Heart left ventricle (tissue), 16 donors: ENCODE measurements at places on chromosomes 3 and 15.

- DNase-seq, result no peak
Observed at GRCh38 chr15:77010857-77011256, 15.9 kb downstream of the PSTPIP1 start.

DNA sequence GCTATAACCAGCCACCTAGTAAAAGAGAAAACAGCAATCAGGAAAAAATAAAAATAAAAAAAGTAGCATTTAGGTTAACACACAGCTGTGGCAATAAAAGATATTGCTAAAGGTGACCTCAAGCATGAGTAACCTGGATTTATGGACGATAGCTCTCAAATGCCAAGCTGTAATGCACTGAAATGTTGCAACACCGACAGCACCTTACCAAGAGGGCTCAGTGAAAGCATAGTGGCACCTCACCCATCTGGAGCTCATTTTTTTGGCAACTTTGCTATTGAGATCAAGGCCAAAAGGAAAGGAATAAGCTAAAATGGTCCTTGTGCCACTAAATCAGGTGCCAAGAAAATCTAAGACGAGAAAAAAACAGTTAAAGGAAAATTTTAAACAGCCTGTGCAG, 2.5 kb downstream of the HACD2 start:
- no peak for DNase-seq

- no peak for DNase-seq
Observed at GRCh38 chr3:122200661-122201060, 17.2 kb downstream of the CASR start.

- DNase-seq, result no peak
Observed at GRCh38 chr15:77563623-77564156, 69.0 kb downstream of the LINGO1 start.

DNA sequence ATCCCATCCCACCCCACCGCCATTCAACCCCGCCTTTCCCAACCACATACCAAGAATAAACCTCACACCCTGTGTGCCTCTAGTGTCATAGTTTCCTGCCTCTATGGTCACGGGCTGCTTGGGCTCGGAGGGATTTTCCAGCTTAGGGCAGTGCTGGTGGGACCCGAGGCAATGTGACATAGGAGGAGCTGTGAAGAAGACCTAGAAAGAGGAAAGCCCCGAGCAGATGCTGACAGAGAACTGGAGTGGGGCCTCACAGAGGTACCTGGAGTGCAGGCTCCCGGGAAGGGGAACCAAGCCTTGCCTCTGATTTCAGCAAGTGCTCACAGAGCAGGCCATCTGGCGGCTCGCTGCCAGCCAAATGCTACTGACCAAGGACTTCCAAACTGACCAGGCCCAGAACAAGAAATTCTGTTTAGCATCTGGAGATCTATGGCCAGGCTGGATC, 27.5 kb downstream of the BHLHE40 start:
- no peak for DNase-seq

GRCh38 chr3:55731741-55732140, 244.6 kb upstream of the WNT5A start:
- DNase-seq, result no peak

- DNase-seq, result no peak
Observed at GRCh38 chr3:111415018-111415417, 127.0 kb upstream of the CD96 start.

DNA sequence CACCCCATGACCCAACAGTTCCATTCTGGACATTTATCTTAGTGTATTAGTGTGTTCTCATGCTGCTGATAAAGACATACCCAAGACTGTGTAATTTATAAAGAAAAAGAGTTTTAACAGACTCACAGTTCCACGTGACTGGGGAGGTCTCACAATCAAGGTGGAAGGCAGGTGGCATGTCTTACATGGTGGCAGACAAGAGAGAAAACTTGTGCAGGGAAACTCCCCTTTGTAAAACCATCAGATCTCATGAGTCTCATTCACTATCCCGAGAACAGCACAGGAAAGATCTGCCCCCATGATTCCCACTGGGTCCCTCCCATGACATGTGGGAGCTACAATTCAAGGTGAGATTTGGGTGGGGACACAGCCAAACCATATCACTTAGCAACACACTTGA, 21.6 kb upstream of the GPD1L start:
- no peak for DNase-seq

DNA sequence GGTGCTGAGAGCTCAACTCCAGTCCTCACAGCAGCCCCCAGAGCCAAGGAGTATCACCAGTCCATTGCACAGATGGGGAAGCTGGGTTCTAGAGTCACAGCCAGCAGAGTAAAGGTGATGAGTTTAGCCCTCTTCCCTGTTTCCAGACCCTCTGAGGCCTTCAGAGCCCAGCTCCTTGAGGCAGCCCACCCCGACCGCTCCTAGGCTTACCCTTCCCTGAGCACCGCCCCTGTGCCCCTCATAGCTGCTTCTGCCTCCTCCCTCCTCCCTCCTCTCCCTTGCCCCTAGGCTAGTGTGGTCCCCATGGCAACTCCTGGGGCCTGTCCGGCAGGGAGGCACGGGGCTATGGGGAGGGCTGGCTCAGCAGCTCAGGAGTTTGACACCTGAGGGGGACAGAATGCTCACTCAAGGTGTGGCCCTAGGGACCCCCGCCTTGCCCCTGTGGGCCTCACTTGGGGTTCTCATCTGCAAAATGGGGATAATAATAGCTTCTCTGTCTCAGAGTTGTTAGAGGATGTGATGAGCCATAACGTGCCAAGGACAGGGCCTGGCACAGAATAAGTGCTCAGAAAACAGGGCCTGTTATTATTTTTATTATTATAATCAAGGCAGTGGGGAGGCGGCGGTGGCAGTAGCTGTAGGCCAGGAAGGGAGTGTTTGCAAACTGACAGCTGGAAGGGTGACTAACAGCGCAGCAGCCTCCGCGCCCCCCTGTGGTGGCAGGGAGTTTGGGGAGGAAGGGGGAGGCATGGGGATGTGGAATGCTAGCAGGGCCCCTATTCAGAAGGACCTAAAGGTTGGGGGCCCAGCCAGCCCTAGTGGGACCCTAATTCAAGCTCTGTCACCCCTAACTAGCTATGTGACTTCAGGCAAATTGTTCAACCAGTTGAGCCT, 11.5 kb downstream of the CSK start:
- no peak for DNase-seq

GRCh38 chr3:25775936-25776335, 7.3 kb downstream of the NGLY1 start:
- DNase-seq, result no peak

- no peak for DNase-seq
Observed at GRCh38 chr3:157116017-157116416, 43.9 kb downstream of the CCNL1 start.

- no peak for DNase-seq
Observed at GRCh38 chr3:105466072-105466471, 99.4 kb downstream of the ALCAM start.

GRCh38 chr15:68834346-68834745, 13.7 kb upstream of the ANP32A start:
- no peak for DNase-seq

GRCh38 chr3:82044930-82045705, 283.7 kb upstream of the GBE1 start:
- DNase-seq, result no peak

DNA sequence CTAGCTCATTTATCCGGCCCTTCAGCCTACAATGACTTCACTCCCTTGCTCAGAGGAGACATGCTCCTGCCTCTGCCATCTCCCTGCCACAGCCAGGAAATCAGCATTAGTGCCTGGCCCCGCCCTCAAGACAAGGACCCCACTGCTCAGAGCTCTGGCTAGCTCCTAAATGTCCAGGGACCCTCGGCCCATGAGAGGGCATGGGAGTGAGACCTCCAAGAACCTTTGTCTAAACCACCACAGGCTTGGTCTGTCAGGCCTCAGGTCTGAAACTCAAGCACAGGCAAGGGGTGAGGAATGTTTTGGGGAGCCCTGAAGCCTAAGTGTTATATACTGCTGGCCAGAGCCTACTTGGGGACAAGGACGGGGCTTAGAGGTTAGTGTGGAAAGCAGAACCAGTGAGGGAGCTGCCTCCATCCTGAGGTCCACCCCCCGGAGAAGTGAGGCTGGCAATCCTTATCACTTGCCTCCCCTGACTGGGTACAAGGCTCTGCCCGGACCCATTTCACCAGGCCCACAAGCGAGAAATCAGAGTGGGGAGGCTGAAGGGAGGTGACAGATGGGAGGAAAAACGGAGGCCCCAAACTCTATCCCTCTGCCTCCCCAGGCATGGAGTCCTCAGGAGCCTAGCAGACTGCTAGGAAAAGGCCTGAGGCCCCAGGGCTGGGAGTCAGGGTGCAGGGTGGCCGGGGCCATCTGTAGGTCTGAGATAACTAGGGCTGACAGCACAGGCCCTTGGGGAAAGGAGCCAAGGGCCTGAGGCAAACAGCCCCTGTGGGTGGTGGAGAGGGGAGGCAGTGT, 18.8 kb downstream of the SHF start:
- DNase-seq, result no peak

DNA sequence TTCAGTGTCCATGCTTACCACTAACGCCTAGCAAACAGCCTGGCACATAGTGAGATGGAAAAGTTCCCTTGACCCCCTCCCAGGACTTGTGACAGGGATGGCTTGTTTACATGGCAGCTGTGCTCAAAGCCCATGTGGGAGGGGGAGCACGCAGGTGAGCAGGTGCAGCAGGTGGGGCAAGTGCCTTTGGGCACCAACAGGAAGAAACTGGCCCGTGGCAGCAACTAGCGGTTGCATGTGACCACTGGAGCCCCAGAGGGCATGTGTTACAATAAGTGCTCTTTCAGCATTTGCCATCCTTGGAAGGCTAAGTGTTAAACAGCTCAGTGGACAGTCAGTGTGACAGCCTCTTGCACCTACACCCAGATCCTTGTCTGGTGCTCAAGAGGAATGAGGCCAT, 734.6 kb downstream of the TUSC7 start:
- DNase-seq, result no peak

DNA sequence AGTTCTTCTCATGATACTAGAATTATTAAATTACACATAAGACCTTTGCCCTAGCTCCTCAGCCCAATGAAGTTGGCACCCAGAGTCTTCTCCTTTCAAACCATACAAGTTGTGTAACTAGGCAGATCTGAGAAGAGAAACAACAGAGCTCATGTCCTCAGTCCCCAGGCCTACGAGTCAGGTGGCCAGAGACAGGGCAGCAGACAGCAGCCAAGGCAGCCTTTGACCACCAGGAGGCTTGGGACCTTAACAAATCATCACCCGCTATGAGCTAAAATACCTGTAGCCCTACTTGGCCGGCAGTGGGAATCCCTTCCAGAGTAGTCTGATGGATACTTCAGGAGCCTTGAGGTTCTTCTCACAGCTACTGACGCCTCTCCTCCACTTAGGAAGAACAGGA, 18.3 kb downstream of the STIMATE start:
- DNase-seq, result no peak

- no peak for DNase-seq
Observed at GRCh38 chr15:89187986-89188514, 33.3 kb downstream of the RLBP1 start.

DNA sequence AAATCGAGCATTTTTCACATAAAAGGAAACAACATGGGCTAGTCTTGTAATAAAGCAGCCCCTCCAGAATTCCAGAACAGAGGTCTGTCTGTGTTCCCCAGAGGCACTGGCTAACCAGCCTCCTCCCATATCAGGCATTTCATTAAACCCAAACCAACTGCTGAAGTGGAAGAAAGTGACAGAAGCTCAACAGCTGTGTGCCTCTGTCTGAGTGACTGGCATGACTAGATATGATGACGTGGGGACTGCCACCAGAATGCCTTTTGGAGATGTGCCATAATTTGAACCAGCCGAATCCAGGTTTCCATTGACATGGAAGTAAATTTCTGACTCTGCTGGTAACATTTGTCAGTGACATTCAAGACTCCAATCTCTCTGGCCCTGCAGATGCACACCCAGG, 8.7 kb downstream of the LIMD1 start:
- no peak for DNase-seq

- no peak for DNase-seq
Observed at GRCh38 chr3:184300378-184300720, 1.3 kb downstream of the PSMD2 start.

DNA sequence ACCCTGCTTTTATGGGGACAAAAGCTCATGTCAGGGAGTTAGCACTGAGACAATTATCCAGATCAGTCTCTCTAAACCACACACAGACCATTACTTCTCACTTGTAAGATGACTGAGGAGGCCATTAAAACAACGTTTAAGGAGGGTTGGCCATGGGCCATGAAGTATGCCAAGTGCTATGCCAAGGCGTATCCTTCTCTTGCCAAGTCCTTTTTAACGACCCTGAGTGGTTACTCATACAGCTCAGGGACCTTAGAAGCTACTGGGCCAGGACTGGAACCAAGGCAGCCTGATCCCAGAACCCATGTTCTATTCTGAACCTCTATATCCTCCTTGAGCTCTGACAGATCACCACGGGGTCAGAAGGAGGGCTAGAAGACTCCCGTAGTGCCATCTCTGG, 50.0 kb downstream of the NMNAT3 start:
- no peak for DNase-seq

DNA sequence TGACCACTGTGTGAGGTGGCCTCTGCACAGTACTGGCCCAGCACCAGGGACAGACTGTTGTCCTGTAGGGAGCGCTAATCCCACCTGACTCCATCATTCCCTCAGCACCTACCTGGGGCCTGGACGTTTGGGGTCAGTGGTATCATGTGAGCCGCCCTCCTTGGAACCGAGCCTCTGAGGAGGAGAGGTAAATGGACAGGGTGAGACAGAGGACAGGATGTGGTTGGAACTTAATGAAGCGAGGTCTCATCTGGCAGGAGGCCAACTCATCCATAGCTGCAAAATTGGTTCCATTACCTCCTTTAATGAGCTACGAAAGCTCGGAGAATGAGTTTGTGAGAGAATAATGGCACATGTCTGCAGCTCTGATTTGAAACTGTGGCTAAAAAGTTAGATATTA, 13.9 kb downstream of the MAPKAPK3 start:
- no peak for DNase-seq

GRCh38 chr3:126180477-126181397, at the start of gene ALDH1L1:
Gene ALDH1L1, minus strand, starts transcription at chr3:126180586. Its CDS starts 19,607 bp downstream, at chr3:126160979.
- DNase-seq, result peak; percentile 71

DNA sequence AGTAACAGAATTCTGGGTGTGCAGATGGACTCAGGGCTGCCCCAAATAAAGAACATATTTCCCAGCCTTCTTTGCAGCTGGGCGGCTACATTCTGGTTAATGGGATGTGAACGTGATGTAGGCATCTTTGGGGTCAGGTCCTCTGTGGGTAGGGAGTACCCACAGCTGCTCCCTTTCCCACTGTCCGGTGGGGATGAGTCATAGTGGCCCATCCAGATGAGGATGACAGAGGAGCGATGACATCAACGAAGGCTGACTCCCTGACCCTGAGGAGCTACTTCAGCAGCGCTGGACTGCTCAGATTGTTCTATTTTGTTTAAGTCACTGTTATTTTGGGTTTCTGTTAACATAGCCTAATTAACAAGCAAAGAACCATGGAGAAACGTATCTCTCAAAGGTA, 38.0 kb downstream of the SRPRB start:
- DNase-seq, result peak; percentile 44

- no peak for DNase-seq
Observed at GRCh38 chr3:132378048-132378762, 39.1 kb upstream of the DNAJC13 start.

GRCh38 chr15:100889385-100890050, 9.9 kb downstream of the ALDH1A3 start:
- no peak for DNase-seq

GRCh38 chr15:49462232-49462844, 39.3 kb downstream of the FGF7 start:
- DNase-seq, result no peak
